ENCODE measurements at places on chromosomes 1 and 21.

- DNase-seq = no peak
Observed at GRCh38 chr21:38819719-38820159, 14.0 kb downstream of the ETS2 start.

GRCh38 chr1:203649999-203650836, 23.6 kb downstream of the ATP2B4 start:
- no peak for DNase-seq

- no peak for DNase-seq
Observed at GRCh38 chr1:218525031-218525430, 179.9 kb downstream of the TGFB2 start.

DNA sequence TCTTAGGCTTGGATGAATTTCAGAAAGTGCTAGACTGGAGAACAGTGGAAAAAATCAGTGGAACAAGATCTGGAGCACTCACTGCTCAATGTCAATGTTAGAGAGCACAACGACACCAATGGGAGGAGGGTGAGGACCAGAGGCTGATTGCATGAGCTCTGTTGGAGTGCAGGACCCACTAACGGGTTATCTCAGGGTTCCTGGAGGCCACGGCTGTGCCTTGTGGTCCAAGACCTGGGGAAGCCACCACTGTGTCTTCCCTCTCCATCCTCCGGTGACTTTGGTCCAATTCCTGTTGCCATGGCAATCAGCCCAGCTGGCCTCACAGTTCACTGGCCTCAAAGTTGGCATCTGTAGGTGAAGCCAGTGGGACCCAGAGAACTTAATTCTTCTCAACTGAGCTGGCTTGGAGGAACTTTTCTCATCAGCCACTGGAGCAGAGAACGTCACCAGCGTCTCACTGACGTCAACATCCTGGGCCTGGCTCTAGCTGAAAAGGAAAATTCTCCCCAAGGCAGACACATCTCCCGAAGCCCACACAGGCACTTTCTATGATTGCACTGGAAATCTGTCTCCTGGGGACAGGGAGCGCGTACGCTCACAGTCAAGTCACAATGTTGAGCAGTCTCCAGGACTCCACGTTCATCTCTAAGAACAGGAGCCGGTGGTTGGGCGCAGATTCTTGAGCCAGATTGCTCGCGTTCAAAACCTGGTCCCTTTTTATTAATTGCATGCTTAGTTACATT, 21.9 kb upstream of the GPR157 start:
- no peak for DNase-seq

- DNase-seq = no peak
Observed at GRCh38 chr1:169644297-169644696, 14.4 kb upstream of the SELP start.

DNA sequence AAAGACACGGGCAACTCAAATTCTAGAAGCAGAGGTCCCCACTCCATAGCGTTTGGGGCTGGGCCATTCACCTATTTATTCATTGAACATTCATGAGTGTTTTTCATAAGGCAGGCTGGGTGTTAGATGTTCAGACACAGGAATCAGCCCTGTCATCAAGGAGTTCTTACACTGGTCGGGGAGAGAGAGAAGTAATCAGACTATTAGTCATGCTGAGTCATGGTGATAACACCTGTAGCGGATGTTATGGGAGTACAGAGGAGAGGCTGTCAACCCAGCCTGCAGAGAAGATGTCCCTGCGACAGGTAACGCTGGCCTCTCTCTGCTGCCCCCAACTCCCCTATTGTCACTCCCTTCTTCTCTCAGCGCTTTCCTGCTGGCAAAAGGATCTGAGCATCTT, 17.2 kb downstream of the LY9 start:
- no peak for DNase-seq

DNA sequence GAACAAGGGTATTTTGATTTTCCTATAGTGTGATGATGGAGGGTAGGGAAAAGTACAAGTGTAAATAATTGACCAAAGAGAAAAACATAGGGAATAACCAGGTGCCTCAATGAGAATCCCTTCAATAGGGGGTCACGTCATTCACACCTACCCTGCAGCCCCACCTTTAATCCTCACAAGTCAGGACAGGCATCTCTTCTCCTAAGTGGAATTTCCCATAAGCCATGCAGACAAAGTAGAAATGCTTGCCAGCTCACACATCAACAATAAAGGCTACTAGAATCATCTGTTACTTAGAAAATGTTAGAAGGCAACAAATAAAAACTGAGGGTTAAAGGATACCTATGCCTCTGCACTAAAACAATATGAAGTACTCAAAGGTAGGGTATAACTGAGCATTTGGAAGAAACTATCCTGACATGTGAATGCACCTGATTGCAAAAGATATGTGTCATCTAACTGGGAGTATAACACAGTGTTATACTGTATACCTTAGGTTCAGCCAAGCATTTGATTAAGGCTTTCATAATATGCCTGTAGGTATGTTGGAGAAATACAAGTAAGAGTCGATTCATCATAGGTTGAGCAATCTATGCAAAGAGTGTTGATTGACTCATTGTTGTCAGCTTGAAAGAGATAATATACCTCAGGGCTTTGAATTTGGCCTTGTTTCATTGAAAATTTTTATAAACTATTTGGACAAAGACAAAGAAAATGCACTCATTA, 32.4 kb upstream of the ATP1A1 start:
- no peak for DNase-seq

GRCh38 chr1:91594383-91595055, 93.9 kb downstream of the CDC7 start:
- no peak for DNase-seq

- DNase-seq = no peak
Observed at GRCh38 chr1:226051365-226051764, 11.2 kb upstream of the H3-3A start.

DNA sequence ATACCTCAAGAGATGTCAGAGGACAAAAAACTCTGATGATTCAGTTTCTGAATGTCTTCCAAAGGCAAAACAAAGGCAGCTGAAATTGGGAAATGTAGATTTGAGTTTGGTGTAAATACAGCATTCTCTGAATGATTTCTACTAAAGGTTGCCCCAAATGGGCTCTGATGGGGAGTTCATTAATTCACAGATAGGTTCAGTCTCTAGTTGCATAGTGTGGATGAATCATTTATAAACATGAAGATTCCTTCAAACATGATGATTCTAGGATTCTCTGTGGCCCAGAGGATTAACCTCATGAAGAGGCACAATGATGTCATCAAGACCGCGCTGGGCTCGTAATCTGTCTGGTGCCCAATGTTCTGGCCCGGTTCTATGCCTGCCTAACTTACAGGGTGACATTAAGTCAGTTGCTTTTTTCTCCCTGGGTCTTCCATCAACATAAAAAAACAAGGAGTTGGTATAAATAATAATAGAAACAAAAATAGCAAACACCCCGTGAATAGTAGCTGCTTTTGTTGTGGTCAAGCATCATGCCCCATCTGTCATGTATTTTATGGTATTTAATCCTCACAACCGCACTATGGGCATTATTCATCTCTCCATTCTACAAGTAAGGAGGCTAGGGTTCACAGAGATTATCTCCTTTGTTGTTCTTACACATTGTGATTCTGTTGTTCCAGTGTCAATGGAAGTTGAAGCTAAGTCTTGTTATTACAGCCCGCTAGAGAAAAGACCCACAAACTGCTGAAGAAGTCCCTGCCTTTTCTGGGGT, 509.6 kb upstream of the USP24 start:
- DNase-seq = no peak

GRCh38 chr1:79295967-79296366, 289.4 kb upstream of the ADGRL4 start:
- DNase-seq = no peak

- no peak for DNase-seq
Observed at GRCh38 chr1:67679691-67680090, 5.3 kb upstream of the GADD45A start.

GRCh38 chr1:81714636-81715035, 86.1 kb upstream of the ADGRL2 start:
- no peak for DNase-seq

DNA sequence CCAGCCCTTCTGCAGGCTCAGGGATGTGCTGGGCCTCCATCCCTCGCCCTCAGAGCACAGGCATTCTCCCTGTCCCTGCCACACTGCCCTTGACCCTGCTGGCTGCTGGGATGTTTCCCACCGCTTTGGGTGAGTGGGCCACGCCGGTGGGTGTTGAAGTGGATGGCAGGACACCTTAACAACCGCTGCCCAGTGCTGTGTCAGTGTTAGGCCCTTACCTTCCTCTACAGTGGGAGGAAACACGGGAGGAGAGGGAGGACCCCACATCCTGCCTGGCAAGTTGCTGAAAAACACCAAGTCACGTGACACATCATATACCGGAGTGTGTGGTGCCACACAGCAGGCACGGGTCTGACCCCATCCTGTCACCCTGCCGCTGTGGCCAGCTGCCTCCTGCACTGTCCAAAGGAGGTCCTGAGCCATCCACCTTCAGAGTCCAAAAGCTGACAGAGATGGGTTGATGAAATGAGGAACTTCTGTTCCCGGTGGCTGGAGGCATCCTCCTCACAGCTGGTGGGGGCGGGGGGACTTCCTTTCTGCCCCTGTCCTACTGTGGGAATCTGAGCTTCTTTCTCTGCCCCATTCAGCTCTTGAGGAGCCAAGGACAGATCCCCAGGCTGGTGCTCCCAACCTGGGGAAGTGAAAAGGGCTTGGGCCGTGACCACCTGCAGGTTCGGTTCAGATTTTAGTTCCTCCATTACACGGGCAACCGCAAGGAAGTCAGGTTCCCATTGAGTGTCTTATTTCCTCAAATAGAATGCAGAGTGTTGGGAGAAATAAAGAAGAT, 3.2 kb upstream of the THEMIS2 start:
- no peak for DNase-seq

Data from cerebellar nuclear complex (tissue), 1 donor.